ENCODE measurements at places on chromosomes 6 and 20.
A peak's percentile ranks its signal among the peaks of the same experiment; 100 is the strongest.

DNA sequence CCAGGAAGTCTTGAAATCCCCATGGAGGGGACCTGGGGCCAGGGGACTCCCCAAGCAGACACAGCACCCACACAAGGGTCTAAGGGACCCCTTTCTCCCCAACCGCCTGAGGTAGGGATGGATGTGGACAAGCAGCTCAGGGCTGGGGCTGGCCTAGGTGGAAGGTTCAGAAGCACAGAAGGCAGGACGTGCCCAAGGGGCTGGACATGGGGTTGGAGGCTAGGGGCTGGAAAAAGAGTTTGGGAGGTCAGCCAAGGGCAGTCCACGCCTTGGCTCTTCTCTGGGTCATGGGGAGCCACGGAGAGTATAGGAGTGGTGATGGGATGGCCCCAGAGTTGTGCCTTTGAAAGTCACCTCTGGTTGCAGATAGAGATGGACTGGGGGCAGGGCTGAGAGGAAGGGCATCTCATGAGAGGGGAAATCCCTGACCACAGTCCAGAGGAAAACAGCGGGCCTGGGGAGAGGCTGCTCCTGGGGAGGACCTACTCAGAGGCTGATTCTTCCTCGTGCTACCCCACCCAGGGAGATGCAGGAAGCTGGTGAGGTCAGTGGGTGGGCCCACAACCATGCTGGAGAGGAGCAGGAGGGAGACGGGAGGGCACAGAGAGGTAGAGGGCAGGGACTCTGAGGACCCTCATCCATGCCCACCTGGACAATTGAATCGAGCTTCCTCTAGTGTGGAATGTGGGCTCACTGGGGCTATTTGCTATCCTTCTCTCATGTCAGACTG, 2.5 kb upstream of the HSPA12B start:
- DNase-seq = no peak

- DNase-seq = no peak
These were observed 449 bp downstream of the PFDN6 start for GRCh38 chr6:33289784-33290315.

- no peak for DNase-seq
These were observed 29.2 kb downstream of the SGK1 start for GRCh38 chr6:134288538-134289203.

DNA sequence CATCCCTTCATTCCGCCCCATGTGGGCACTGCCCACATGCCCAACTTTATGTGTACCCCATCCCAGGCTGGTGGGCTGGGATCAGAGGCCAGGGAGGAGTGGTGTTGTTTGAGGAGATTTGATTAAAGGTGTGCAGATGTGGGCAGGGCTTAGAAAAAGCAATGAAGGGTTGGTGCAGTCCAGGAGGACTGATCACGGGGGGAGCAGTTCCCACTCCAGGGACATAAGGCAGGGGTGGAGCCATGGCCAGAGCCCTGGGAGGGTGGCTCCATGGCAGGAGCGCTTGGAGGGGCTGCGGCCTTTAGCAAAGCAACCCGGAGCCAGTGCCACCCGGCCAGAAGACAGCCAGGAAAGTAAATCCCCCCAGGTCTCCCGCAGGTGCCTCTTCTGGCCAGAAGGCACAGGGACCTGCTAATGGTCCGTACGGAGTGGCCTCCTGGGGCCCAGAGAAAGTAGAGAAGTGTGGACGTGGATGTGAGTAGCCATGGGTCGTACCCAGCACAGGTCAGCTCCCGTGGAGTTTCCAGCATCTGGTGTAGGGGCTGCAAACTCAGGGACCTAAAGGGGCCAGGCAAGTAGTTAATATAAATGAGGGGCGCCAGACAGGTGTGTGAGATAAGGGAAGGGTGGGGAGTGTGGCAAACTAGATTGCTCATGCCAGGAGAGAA, 62.1 kb upstream of the APCDD1L start:
- DNase-seq = no peak

- DNase-seq = no peak
These were observed 157.2 kb downstream of the ANKRD60 start for GRCh38 chr20:58071298-58071697.

DNA sequence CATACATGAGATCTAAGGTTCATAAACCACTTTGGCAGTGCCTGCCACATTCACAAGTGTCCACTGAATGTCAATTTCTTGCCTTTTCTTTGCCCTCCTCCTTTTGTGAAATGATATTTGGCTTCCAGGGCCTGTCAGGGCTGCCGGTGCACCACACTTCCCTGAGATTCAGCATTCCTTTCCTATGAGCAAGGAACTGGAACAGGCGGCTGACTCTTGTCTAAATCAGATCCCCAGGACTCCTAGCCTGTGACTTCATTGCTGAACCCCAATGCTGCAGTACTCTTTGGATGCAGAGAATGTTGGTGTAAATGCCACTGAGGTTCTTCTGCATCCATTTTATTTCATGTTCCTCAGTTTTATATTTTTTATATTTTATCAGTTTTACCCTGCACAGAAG, 172.2 kb downstream of the ARID1B start:
- no peak for DNase-seq

GRCh38 chr6:53639520-53639919, 26.0 kb downstream of the KLHL31 start:
- no peak for DNase-seq

GRCh38 chr6:132287101-132287500, 114.2 kb downstream of the MOXD1 start:
- DNase-seq = no peak

- no peak for DNase-seq
These were observed 57.3 kb upstream of the MCM9 start for GRCh38 chr6:118992186-118992795.

DNA sequence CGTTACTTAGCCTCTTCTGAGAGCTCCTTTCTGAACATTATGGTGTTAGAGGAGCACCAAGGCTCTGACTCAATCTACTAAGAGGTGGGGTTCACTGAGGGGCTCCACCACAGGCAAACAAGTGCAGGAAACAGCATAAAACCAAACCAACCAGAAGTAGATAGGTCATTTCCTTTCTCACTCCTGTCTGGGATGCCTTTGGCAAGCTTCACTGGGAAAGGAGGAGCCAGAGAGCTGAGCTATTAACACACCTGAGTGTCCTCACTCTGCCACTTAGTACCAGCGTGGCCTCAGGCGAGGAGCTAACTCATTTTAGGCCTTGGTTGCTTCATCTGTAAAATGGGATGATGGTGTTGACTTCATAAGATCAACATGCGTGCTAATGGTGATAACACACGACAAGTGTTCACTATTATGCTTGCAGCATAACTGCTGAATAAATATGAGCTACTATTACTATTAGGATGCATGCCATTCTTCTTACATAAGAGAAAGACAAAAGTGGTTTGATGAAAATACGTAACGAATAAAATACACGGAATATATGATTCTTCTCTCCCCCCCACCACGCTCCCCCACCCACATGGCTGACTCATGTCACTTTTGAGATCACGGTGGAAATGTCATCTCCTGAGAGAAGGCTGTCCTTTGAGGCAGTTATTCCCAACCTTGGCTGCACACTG, 185.4 kb downstream of the BCAS1 start:
- peak; percentile 72 for DNase-seq

GRCh38 chr6:108142240-108142639, 23.6 kb upstream of the NR2E1 start:
- no peak for DNase-seq

DNA sequence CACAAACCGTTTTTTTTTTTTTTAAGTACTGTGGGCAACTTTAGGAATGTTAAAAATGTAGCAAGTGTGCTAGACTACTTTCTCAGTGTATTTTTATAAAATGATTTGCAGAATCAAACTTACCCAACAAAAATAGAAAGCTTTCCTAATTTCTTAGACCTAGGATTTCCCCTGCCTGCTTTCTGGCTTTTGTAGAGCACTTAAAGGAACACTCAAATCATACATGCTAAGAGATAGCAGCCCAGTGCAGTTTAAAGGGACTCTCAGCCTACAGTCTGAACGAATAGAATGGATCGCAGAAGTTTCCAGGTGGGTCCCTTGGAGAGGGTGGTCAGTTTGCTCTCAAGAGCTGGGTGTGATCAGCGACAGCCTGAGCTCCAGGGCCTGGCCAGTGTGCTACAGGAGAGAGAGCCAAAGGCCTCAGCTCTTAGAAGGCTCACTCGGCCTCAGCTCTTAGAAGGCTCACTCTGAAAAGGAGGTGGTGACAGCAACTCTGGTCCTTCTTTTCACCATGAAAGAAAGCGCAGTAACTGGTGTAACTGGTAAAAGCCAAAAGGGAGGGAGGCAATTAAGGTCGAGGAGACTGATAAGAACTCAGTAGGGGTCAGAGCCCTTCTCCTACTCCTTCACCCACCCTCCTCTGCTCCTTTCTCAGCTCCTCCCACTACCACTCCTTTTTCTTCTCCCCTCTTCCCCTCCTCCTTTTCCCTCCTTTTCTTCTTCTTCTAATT, 142.4 kb downstream of the ZFP64 start:
- DNase-seq = no peak

DNA sequence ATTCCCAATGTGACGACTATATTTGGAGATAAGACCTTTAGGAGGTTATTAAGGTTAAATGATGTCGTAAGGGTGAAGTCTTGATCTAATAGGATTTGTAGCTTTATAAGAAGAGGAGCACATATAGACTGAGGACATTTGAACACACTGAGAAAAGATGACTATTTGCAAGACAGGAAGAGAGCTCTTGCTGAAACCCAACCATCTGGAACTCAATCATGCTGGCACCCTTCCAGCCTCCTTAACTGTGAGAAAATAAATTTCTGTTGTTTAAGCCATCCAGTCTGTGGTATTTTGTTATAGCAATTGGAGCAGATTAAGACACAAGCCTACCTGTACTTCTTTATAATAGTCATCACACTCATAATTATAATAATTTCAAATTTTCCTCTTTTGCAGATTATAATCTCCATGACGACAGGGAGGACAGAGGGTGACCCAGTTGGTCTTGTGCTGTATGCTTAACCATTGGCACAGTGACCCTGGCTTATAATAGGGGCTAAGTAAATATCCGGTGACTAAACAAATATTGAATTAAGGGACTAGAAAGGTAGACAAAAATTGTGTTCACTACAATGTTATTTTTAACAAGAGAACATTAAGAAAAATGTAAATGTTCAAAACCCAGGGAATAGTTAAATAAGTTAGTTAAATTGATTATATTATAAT, 206.4 kb upstream of the HDDC2 start:
- no peak for DNase-seq

GRCh38 chr6:54758340-54758739, 88.2 kb upstream of the FAM83B start:
- DNase-seq = no peak
